ENCODE measurements at places on chromosomes 3 and 15. TPM values are rescaled to one million over a fixed set of nuclear protein-coding genes. Genes with fewer than 3 reads are reported as not detected.

- no peak for DNase-seq
These were observed 90.2 kb upstream of the CHD2 start for GRCh38 chr15:92809880-92810361.

DNA sequence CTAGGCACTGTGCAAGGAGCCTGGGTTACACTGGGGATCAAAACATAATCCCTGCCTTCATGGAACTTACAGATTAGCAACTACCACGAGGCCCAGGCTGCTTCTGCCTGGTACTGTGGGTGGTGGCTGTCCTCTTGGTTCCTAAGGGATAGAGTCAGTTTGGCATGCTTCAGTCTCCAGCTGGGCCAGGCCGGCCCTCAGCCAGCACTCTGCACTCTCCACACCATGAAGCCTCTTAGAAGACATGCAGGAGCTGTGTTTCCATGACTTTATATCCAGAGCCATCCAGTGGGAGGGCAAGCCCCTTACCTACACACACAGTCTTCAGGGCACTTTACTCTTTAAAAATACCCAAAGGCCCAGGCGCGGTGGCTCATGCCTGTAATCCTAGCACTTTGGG lies 54.4 kb downstream of the ATP1B3 start:
- DNase-seq = no peak

GRCh38 chr3:157103280-157103679 lies 56.7 kb downstream of the CCNL1 start:
- DNase-seq = no peak

DNA sequence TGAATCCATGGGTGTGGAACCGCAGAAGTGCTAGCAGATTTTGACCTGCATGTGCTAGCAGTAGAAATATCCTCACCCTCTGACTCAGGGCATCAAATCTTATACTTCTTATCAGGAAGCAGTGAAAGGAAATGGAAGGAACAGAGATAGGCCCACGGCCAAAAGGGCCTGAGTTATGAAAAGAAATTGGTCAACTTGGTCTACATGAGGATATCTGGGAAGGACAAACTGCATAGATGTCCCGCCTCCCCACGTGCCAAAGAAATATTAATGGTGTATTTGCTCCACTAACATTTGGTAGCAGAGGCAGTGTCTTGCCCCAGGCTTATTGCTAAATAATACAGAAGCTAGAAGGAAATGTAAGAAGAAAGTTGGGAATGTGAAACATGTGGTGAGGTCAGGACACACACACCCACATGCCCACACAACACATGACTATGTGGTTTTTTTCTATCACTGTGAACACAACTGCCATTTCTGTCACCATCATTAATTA lies 93.6 kb upstream of the COL8A1 start:
- DNase-seq = no peak

- no peak for DNase-seq
These were observed 412.3 kb downstream of the OXSM start for GRCh38 chr3:26202169-26202568.

DNA sequence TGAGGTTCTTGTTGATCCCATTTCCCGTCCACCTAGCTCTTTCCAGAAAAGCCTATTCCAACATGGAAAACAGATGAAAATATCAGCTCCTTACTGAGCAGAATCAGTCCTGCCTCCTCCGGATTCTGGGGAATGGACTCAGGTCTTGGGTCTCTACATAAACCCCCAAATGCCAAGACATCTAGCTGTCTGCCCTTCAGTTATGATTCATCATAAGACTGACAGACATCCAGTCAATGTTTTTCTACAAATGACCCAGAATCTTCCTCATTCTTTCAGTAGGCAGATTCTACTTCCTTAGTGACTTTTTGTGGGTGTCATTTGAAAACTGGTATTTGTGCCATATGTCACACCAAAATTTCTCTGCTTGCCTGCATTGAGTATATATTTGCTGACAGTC lies 103.0 kb upstream of the TGFBR2 start:
- DNase-seq = no peak

DNA sequence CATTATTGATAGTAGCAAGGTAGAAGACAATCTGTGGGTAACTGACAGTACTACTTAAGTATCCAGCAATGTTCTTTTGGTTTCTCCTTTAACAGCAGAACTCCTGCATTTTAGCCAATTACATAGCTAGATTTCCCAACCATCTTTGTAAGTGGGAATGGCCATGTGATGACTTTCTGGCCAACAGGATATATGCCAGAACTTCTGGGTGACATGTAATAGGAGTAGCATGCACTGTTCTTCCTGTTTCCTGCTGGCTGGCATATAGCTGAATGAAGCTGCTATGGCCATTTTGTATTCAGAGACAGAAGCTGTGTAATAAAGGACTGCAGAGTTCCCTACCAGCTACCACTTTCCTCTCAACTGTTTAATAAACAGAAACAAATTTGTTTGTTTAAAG lies 18.0 kb downstream of the SPICE1 start:
- DNase-seq = no peak

DNA sequence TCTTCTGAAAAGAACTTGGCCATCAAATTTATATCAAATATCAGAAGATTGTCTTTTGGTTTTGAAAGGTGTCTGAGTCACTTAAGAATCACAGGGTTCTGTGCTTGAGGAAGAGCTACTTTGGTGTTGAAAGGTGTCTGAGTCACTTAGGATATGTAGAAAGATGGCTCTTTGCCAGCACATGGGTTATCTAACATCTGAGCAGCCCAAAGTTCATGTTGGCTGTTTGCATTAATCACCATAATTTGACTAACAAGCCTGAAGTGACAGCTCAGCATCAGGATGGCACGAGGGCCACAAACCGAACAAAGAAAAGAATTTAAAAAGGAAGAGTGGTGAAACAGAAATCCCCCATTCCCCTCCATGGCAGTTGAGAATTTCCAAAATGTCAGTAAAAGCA lies 190.5 kb upstream of the CMC1 start:
- DNase-seq = no peak

NOP10 gene
- total RNA-seq = 215 TPM

CTXN2 gene
- 0.11 TPM for total RNA-seq

SEMA3F gene
- total RNA-seq = 14.3 TPM

TIMP4 gene
- total RNA-seq = 8.5 TPM

PIGX gene
- 20.0 TPM for total RNA-seq
